ENCODE measurements at places on chromosomes 11 and 22.

DNA sequence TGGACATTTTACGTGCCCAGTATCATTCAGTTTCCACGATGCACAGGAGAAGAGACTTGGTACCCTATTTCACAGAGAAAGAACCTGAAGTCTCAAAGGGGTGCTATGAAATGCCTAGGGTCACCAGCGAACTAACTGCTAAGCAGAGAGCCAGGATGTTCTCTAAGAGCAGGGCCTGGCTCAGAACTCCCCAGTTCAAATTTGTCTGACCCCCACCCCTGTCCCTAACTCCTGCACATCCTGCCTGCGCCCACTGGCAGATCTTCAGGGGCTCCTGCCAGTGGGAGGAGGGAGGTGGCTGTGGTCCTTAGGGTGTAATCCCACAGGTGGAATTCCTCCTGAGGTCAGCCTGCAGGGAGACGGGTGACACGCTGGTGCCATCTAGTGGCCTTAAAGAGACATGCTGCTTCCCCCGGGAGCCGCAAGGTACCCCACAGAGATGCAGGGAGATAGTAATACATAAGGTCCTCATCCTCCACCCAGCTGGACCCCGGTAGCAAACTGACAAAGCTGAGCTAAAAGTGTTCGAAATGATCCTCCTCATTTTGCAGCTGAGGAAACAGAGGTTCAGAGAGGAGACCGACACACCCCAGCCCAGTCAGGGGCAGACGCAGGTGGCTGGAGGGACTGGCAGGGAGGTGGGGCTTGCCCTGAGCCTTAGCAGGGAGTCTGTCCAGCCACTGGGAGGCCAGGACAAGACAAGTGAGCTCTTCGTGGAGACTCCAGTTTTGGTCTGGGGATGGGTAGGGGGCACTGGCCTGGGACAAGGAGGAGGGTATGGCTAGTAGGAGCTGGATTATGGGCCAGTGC, 34.1 kb downstream of the MB start:
- DNase-seq = peak; percentile 61

DNA sequence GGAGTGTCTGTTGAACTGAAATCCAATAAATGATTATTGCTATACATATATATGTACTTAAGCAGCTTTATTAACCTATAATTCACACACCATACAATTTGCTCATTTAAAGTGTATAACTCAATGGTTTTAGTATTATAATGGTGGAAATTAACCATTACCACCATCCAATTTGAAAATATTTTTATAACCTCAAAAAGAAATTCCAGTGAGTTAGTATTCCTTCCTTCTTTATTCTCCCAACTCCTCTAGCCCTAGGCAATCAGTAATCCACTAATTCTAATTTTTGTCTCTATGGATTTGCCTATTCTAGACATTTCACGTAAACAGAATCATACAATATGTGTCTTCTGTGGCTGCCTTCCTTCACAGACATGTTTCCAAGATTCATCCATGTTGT, 64.8 kb downstream of the MAPK1 start:
- no peak for DNase-seq

GRCh38 chr11:100105255-100105981, 581.7 kb upstream of the ARHGAP42 start:
- no peak for DNase-seq

DNA sequence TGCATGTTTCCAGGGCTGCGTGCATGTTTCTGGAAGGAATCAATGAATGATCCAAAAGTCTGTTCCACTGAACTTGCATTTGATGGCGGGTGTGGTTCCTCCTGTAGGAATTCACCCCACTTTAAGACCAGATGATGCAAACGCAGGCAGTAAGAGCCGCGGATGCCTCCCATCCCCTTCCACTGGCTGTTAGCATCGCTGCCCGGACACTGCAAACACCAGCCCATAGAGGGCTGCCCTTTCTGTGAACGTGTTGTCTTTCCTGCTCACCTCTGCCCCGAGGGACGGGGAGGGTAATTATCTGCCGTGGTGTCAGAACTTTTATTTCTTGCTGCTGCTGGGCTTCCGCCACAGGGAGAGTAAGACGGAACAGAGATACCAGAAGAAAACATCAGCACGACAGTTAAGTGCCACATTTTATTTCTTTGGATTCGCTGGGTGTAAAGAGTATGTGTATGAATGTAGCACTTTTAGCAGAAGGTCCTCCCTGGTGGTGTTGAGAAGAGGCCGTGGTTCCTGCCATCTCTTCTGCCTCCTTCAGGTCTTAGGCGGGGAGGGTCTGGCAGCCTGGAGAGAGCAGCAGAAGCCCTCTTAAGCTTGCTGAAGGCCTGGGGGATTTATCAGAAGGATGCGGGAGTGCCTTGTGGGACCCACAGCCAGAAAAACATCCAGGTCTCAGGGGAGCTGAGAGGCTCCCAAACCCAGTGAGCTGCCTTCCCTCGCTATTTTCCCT, 53.2 kb upstream of the NECTIN1 start:
- no peak for DNase-seq

GRCh38 chr22:19826619-19826950, 28.1 kb downstream of the GNB1L start:
- DNase-seq = no peak

DNA sequence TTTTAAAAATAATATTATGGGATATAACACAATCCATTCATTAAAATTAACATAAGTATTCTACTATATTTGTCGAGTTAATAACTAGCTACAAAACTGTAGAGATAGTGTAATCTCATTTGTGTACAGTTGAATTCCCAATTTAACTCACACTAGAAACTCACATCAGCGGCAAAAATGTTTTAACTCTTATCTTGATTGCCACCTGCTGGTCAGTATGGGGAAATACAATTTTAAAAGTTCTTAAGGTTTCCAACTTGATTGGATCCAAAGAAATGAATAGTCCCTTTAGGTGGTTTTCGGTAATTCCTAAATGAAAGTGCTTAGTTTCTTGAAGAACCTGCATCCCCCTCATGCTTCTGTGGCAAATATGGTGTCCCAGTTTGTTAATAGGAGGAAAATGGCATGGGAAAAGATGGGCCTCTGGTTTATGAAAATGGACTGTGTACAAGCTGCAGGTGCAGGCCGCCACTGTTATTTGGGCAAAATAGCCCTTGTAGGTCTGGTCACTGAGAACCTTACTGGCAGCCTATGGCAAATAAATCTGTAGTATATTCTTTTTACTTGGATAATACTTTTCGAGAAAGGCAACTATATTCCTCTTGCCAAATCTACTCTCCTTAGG, 33.7 kb upstream of the SLC17A6 start:
- peak; percentile 46 for DNase-seq

GRCh38 chr22:26751217-26751616, 93.8 kb downstream of the MIAT start:
- DNase-seq = no peak

DNA sequence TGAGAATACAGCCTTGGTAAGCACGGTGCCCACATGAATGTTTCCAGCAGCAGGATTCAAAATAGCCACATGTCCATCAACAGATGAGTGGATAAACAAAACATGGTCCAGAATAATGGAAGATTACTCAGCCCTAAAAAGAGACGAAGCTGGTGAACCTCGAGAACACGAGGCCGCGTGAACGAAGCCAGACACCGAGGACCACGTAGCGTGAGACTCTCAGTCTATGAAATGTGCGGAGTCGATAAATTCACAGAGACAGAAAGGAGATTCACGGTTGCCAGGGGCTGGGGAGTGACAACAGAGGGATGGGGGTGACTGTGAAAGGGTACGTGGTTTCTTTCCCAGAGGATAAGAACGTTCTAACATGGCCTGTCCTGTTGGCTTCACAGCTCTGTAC, 2.9 kb upstream of the ASCL2 start:
- DNase-seq = no peak

GRCh38 chr11:120869097-120869496, 154.8 kb upstream of the TBCEL start:
- DNase-seq = no peak

DNA sequence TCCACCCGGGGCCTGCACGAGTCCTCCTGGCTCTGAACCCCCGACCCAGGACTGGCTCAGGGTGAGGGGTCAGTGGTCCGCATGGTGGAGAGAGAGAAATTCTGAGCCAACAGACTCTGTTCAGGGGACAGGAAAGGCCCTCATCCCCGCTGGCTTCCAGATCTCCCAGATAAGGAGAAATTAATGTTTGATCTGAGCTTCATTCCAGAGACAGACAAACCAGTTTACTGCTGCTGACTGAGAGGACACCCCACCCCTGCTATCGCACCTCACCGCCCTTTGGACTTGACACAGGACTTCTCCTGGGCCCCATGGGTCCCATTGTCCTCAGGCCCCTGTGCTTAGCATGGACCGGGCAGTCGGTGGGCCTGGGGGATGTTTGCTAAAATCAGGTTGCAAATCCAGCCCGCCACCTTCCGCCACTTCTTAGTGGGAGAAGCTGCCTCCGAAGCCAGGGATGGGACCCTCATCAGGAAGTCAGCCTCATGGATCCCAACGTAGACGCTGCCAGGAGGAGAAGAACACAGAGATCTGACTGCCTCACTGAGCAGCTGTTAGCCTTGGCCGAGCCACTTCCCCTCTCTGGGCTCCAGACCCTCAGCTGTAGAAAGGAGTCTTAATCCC, 11.2 kb upstream of the UPK3A start:
- DNase-seq = no peak

DNA sequence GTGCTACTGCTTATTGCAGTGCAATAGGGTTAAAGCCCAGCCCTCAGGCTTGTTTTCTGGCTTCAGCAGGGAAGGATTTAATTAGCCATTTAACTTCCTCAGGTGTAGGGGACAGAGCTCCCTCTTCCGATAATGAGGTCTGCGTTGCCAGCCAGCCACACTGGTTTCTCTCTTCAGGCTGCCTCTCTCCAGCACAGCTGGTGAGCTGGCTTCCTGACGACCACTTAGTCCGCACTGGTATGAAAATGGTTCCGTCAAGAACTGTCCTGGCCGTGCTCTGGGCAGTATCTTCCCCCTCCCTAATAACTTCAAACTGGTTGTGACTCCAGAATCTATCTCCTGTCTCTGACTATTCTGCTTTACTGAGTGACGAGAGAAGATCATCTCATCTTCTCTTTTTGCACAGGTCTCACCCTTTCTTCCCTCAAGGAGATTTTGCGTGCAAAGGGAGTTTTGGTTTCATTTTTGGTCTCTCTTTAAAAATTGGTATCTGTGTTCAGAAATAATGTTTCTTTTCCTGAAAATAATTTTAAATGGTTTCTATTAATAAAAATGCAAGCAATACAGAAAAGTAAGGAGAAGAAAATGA, 49.2 kb downstream of the CNTN5 start:
- DNase-seq = peak; percentile 88

- peak; percentile 64 for DNase-seq
These were observed 8.6 kb upstream of the MMP8 start for GRCh38 chr11:102733232-102733875.

- DNase-seq = no peak
These were observed 14.2 kb downstream of the F2 start for GRCh38 chr11:46733234-46733633.

DNA sequence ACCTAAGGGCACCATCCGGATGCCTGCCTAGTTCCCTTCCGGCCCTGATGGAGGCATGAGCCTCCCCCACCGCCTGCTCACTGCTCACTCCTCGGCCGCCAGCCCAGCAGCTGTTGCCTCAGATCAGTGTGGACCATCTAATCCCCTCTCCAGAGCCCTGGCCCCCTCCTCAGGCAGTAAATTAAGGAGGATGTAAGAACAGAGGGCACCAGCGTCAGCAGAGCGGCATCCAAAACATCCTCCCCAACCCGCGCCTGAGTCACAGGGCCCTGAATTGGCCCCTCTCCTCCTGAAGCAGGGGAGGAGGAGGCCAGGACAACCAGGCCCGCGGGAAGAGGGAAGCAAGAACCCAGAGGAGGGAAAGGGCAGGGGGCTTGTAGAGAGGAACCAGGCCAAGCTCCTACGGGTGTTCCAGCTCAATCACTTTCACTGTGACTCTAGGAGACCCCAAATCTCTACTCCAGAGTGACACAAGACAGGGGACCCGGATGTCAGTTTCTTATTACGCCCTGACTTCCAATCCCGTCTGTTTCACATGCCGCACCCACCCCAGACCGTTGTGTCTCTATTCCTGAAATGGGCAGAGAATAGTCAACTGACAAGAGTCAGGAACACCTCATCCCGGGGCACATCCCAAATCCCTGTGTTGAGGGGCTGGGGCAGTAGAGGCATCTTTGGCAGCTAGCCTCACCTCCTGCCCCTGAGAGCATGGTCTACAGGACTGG, 31.3 kb upstream of the MYOD1 start:
- DNase-seq = no peak

- no peak for DNase-seq
These were observed 26.4 kb downstream of the RDX start for GRCh38 chr11:110269996-110270395.

GRCh38 chr11:10866893-10867331, 9.1 kb upstream of the ZBED5 start:
- DNase-seq = no peak

DNA sequence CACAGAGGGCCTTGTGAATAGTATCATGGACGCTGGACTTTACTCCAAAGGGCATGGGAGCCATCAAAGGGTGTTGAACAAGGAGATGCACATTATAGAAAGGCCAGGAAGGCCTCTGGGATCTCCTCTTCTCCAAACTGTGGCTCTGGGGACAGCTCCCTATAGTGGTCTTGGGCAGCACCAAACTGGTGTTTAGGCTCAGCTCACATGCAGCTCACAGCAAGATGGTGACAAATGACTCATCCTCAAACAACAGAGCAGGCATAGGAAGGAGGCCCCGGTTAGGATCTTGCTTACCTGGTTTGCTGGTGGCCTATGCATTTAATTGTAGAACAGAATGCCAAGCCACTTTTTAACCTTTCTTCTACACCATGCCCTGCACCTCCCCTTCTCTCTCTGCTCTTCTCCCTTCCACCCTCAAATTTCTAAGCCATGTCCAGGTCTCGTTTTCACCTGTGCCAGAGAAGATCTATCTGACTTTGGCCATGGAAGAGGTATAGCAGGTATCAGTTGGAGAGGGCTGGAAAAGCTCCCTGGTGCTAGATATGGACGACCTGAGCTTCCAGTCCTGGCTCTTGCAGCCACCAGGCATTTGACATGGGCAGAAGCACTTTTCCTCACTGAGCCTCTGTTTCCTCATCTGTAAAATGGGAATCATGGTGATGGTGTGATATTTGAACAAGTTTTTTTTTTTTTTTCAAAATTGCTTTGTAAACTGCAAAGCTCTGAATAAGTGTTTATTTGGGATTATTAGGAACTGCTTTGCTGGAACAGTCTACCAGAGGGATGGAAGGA, 14.4 kb upstream of the EHF start:
- DNase-seq = no peak

DNA sequence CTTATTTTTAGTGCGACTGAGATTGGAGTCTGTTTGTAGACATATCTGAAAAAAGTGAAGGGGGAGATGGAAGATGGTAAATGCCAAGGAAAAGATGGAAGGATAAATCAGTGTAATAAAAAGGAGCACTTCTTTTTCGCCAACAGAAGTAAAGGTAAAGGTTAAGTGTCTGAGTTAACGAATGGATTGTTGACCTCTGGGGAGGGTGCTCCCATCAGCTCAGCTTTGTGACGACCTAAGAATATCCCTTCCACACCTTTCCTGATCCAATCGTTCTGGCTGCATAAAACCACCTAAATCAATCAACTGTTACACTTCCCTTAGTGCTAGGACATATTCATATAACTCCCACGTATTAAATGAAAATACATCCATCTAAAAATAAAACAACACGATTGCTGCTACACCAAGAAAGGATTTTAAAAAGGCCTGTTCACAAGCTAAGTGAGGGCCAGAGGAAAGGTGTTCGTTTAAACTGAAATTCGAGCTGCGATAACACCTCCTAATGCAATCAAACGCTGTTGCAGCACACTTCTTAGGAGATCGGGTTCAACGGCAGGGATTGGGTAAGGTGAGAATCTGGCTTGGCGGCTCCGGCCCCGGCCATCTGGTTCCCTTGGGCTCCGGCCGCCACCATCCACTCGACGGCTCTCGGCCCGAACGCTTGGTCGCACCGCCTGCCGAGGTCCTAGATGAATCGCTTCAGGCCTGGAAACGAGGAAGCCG, 658 bp downstream of the C11orf71 start:
- DNase-seq = peak; percentile 79
